ENCODE measurements at places on chromosomes 7 and 10.

- DNase-seq = no peak
Measured at GRCh38 chr10:98293550-98294269, 25.7 kb upstream of the LOXL4 start.

GRCh38 chr7:82678716-82679115, 235.1 kb upstream of the CACNA2D1 start:
- peak; percentile 42 for DNase-seq

DNA sequence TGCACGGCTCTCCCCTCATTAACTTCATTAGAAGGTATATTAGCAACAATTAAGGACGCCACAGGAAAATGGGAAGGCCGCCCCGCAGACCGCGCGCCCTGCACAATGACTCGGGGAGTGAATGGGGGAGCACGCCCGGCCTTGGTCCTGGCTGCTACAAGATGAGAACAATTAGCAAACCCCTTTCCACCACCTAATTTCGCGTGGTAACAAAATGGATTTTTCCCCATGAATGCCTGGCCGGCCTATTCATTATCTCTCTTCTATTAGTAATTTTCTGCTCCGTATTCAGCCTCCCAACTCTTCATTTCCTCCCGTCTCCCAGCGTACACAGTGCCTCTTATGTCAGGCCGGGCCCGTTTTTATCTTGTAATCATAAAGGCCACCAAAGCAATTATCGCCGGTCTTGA, 346.9 kb downstream of the DNAJB6 start:
- DNase-seq = no peak

DNA sequence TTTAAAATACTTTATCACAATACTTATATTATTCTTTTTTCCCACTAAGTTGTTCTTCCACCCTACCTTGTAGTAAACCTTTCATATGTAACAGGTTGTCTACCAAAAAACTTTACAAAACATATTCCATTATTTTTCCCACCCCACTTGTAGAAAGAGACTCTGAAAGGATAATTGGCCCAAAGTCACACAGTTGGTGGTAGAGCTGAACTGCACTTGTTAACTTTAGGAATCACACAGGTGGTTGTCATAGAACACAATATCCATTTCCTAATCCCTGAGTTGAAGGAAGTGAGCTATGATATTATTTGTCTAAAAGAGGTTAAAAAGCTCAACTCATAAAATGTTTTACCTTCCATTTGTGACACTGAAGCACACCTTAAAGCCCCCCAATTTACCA, 188.8 kb upstream of the FOXP2 start:
- no peak for DNase-seq

DNA sequence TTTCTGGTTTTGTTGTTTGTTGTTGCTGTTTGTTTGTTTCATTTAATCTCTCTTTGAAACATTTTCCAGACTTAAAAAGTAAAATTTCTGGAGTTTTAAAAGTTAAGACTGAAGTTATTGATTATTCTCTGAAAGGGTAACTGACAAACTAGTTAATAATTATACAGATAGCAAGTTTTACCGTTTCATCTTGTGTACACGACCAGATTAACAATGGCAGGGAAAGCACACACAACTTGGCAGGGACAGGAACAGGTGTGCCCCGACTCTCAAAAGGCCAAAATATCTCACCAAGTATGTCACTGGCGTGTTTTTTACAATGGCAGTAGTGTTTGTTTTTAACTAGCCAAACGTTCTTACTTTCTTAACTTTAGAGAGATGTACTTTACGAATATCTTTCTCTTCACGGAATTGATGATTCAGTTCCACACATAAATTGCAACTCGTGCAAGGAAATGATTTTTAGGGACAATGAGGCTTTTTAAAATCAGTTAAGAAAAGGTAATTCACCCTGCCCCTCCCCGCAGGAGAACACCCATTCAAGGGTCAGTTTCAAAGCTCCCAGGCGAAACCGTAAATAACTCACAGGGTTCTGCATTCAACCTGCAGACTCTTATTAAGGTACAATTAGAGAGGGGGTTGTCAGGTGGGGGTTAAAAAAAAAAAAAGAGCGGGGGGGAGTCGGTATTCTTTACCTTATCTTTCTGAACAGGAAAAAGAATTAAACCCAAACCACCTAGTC, 3.5 kb downstream of the CTBP2 start:
- DNase-seq = no peak

GRCh38 chr7:134154581-134155130, 27.5 kb downstream of the LRGUK start:
- no peak for DNase-seq

DNA sequence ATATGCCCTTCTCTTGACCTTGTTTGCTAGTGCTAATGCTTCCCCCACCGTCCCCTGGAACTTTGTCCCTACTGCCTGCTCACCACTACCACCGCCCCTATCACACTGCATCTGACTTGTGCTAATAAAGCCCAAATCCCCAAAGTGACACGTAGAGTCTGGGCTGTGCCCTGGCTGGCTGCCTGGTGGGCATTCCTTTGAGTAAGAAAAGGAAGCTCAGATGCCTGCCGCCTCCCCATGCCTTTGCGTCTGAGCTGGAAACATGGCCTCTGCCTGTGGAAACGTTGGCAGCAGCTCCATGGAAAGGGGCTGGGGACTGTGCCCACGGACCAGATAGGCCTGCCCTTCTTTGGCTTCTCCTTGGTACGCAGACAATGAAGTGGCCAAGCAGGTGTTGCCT, 138.3 kb downstream of the CYP26A1 start:
- no peak for DNase-seq

GRCh38 chr10:33570495-33570894, 236.0 kb upstream of the NRP1 start:
- DNase-seq = no peak

GRCh38 chr10:103916876-103917275, 1.1 kb downstream of the STN1 start:
- DNase-seq = no peak

GRCh38 chr7:77327932-77328628, 88.1 kb downstream of the GSAP start:
- no peak for DNase-seq

DNA sequence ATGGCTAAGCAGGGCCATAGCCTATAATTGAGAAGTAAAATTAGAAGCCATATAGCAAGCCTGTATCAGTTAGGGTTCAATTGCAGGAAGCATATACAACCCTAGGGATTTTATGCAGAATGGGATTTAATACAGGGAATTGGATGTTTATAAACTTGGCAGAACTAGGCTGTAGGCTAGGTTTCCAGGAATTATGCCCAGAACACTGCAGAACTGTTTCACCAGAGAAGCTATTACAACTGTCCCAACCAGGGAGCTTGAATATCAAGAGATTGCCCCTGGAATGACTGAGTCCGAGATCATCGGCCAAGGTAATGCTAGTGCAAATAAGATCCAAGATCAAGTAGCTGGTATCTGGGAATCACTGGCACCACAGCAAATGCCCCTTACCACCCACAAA, 64.0 kb downstream of the PRR15 start:
- no peak for DNase-seq

DNA sequence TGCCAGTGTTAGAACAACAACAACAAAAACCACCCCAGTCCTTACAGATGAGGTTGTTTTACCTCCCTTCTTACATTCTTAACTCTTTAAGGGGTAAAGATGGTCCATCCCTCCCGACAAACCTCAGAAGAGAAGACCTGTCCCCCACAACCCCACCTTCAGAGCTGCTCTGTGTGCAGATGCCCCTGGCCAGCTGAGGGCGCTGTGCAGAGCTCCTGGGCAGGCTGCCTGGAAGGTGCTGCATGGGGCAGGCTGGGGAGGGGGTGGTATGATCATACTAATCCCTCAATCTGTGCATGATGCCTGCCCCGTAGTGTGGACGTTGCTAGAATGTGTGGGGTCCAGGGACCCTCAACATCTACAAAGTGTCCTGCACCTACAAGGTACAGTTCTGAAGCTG, 387.1 kb downstream of the INHBA start:
- no peak for DNase-seq

DNA sequence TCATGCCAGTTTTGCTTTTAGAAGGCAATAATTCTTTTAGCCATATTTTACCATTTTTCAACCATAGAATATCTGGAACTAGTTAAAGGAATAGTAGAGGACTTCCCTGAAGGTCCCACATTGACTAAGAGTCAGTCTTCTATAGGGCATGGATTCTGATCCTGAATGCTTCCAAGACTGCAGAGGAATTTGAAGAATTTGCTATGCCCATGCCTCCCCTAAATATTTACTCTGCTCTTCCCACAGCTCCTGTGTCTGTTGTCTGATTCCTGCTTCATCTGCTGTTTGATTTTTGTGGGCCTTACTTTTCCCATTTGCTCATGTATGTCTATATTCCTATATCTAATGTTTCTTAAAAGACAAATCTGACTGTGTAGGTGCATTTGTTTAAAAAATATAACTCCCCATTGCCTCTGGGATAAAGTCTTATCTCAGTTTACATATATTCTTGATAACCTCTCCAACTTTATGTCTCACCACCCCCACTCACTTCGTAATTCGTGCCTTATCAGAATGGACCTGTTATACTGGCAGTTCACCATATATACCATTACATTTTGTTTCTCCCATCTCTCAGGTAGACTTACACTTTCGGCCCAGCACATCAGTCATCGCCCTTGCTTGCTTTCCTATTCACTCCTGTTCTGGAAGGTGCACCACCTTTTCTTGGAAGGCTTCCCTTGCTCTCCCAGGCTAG, 33.9 kb downstream of the LRRC4 start:
- no peak for DNase-seq

- DNase-seq = no peak
Measured at GRCh38 chr7:69377191-69377590, 221.1 kb upstream of the AUTS2 start.

- DNase-seq = no peak
Measured at GRCh38 chr7:102836977-102837376, 75.8 kb upstream of the LRRC17 start.

DNA sequence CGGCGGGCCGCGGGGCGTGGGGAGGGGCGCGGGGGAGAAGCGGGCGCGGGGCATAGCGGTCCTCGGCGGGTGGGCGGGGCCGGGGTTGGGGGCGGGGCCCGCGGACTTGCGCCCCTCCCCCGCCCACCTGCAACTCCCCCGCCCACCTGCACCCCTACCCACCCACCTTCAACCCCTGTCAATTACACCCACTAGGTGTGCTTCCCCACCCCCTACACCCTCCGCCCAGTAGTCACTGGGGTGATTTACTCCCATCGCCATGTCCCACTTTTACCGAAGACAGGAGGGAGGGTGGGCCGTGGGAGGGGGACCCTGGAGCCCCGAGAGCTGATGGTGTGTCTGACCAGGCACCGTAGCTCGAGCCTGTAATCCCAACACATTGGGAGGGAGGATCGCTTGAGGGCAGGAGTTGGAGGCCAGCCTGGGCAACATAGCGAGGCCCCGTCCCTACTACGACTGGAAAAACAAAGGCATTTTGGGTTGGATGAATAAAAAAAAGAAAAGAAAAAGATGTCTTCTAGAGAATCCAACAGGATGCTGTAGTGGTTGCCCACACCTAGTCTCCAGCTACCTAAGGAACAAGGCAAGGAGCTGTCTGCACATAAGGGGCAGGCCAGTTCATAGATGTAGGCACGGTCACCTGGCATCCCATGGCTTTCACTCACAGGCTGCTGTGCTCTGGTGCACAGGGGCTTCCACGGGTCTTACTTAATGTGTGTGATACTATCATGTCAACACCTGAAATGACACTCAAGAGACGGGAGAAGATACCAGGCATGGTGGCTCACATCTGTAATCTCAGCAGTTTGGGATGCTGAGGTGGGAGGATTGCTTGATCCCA, 761 bp downstream of the KCTD7 start:
- DNase-seq = no peak

DNA sequence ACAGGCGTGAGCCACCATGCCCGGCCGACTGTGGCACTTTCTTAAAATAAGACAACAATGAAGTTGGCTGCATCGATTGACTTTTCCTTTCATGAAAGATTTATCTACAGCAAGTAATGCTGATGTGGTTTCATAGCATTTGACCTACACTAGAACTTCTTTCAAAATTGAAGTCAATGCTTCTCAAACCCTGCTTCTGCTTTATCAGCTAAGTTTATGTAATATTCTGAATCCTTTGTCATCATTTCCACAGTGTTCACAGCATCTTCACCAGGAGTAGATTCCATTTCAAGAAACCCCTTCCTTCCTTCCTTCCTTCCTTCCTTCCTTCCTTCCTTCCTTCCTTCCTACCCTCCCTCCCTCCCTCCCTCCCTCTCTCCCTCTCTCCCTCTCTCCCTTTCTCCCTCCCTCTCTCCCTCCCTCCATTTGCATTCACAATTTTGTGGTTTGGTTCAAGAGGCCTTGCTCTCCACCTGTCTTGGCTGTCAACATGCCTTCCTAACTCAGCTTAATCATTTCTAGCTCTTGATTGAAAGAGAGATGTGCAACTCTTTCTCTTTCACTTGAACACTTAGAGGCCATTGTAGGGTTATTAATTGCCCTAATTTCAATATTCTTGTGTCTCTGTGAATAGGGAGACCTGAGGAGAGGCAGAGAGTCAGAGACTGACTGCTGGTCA, 52.1 kb downstream of the HDAC9 start:
- no peak for DNase-seq

DNA sequence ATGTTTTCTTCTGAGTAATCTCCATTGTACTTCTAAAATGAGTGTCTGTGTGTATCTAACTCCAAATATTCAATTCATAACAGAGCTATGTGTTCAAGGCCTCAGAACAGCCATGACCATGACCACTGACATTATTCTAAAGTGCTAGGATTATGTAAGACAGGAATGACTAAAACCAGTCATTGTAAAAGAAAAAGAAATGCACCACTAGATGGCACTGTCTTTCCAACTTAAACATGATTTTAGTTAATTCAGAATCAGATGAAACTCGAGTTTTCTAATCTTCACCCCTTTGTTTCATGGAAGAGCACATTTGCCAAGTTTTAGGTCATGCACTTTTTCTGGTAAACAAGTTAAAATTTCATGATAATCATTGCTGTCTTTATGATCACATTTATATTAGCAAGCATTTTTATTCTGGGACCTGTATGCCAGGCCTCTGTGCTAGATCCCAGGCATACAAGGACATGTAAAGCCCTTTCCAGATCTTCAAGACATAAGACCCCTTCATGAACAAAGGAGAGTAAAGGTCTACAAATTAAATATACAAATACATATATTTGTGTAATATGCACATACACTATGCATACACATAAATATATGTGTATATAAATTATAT, 26.1 kb upstream of the RSU1 start:
- peak; percentile 58 for DNase-seq

GRCh38 chr7:29285444-29285793, 90.8 kb downstream of the CHN2 start:
- peak; percentile 79 for DNase-seq

DNA sequence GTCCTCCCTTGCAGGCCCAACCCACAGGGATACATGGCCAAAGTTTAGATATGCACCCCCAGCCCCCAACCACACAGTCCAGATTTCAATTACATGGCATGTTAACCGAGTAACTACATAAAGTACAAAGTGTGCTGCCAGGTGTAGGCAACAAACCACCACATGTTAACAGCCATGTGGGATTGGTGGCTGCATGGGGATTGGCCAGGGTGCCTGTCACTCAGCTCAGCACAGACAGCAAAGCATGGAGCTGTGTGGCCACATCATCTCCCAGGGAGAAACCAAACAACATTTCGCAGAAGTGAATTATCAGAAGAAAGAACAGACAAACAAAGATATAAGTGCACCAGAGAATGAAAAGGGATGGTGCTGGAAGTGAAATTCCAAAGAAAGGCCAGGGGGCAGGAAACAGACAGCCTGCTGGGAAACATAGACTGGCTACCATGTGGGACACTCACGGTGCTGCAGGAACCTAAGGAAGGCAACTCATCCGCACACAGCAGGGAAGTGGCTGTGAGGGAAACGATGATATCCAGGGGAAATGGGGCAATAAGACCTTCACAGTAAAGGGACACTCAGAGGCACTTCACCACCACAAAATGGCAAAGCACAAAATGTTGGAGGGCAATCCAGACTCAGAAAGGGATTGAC, 171.2 kb downstream of the PTPRN2 start:
- DNase-seq = no peak
